Frontal cortex (tissue), 4 donors: ENCODE measurements at places on chromosomes 4 and X. TPM values are rescaled to one million over a fixed set of nuclear protein-coding genes. Genes with fewer than 3 reads are reported as not detected.

DNA sequence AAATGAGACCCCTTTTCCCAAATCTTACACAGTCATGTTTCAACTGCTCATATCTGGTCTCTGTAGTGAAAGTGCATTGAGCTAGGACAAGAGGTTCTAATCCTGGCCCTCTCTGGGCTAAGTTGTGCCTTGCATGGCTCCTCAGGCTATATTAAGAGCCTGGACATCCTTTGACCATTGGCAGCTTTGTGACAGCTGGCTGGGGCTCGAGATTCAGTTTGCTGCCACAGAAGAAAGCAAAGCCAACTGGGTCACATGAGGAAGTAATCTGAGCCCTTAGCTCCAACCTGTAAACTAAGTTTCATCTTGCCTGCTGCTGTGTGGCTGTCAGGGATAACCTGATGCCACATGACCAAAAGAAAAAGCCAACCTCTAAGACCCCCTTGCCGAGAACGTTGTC is 51.8 kb upstream of the JADE1 start:
- DNase-seq = no peak

GRCh38 chr4:168908093-168908492 is 102.0 kb downstream of the CBR4 start:
- DNase-seq = no peak

DNA sequence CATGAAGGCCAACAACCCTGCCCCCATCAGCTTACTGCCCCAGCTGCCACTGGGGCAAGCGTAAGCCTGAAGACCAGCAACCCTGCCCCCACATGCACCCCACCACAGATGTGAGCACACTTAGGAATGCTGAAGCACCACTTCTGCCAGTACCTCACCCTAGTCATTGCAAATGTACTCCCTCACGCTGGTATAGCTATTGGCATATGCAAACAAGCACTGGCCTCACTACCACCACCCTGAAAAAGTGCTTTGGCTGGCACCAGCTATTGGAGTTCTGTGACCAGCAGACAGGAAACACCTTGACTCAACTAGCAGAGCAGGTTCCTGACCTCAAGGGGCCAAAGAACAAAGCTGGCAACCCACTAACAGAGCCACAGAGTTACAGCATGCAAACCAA is 534.4 kb upstream of the POU3F4 start:
- no peak for DNase-seq

GPRIN3 gene
- 34.2 TPM for total RNA-seq

DNA sequence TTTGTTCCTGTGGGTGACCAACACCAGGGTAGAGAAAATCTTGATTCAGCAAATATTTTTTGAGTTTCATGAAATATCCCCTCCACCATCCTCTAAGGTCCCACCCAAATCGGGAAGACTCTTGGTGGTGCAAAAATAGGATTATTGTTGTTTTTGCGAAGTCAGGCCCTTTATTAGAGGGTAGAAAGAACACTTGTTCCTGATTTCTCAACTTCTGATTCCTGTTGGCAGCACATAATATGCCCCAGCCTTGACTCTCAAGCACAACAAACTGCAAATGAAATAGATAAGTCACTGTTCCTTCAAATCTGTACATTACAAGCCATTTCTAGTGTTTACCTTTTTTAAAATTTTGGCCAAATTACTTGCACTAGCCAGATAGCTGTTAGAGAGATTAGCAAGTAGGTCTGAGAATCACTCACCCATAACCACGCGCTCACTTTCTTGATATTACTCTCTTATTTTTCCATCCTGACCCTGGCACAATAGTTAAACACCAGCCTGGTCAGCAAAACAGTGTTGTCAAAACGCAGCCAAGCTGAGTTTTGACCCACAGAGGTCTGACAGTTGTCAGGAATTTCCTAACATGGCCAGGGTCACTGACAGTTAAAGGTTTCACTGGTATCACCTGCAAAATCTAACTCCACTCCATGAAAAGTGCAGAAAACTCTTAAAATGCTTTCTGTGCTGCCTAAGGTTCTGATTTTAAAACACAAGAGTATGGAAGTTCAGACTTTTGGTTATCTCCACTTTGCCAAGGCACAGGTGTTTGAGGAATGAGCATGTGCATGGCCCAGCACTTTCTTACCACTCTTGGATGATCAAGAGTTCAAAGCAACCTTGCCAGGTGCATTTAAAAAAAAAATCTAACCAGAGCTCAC is 69.8 kb downstream of the RBM47 start:
- no peak for DNase-seq

COL4A6 gene
- 2.0 TPM for total RNA-seq

DNA sequence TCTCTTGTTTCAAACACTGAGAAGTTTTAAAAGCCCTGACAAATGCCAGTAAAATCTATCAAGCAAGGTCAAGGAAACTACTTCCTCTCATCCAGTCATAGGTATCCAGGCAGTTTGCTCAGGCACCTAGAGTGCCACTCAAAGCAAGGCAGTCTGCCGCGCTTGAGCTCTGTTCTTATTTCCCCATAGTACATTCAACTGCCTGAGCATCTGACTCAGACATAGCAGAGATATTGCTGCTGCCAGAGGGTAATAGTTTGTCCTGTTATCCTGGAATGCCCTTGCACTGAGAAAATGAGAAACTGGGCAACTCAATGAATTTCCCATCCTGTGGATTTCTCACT is 16.1 kb upstream of the ATP8A1 start:
- DNase-seq = no peak

GRCh38 chr4:87425711-87426110 is 3.3 kb downstream of the NUDT9 start:
- no peak for DNase-seq

GRCh38 chr4:789571-790465 is 36.1 kb downstream of the CPLX1 start:
- DNase-seq = no peak

DNA sequence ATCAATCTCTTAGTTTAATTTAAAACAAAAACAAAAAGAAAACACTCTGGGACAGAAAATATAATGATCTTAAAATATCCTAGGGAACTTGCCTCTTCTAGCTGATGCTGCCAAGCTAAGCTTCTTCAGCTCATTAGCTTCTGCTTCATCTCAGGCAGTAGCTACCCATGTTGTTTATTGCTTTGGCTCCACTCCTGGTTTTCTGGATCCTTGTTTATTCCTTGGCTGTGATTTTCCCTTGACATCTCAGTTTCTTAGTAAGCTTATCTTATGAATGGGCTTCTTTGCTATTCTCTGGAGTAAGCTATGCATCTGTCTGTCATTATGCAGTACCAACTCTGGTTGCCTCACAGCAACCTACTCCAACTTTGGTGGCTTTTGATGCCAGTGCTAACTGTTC is 5.1 kb upstream of the MTHFD2L start:
- DNase-seq = no peak

- no peak for DNase-seq
Measured at GRCh38 chr4:164952551-164952950, 24.9 kb downstream of the TRIM61 start.

DNA sequence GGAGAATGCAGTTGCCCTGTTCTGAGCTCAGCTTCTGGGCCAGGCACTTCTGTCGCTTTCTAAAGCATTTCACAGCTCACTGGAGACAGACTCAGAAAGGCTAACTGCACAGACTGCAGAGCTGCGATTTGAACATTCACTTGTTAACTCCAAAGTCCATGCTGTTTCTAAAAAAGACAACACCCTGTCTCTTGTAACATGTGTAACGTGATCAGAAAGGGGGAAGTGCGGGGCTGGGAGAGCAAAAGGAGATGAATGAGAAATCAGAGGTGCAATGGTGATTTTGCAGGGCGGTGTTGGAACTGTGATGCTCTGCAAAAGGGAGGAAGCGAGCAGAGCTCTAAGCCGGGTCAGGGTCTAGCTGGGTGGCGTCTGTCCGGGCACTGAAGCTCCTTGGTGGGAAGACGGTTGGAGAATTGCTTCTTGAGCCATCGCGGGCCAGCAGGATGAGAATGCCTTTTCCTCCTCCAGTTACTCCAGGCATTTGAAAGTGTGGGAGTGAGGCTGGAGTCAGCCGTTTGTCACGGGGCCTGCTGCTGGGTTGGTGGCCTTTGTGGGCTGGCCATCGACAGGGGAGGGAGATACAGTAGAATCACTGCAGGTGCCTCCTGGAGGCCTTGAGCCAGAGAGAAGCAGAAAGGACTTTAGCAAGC is 20.3 kb downstream of the TBC1D14 start:
- DNase-seq = no peak
